NCI-H526 treated with DMSO at 0.1 percent for 48 hours (cell line): ENCODE measurements at places on chromosomes 12 and 14.

DNA sequence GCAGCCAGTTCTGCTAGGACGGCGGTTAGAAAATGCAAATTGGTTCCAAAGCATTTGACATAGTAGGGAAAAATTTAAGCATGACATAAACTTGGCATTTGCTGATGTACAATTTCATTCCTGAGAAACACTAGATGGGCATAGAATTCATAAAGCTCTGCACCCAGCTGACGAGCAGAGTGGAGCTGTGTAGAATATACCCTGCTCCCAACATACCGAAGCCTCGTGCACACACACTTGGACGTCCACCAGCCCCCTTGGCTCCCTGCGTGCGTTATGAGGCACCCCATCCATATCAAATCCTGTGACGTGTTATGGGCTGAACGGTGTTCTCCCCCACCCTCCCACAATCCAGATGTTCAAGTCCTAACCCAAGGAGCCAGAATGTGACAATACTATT, 65.4 kb downstream of the CLMN start:
- peak; percentile 76 for DNase-seq

DNA sequence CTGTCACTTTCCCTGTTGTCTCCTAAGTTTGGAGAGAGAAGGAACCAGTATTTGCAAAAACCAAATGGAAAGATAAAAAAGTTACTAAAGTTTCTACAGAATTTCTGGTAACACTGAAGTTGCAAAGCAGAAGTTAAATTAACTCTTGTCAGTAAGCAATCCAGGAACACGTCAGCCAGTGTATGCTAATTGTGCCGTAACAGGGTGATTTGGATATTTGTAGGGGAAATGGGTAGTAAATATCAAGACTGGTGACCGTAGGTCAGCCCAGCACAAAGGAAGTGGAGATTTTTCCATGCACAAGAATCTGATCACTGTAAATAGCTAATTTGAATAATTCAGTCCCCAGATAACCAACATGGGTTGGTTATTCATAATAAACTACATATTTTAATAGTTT, 2.3 kb downstream of the CDKN1B start:
- peak; percentile 68 for DNase-seq

- peak; percentile 30 for DNase-seq
These were observed 26.4 kb downstream of the TESPA1 start for GRCh38 chr12:54958048-54958658.

- DNase-seq, result no peak
These were observed 16.1 kb downstream of the BIN2 start for GRCh38 chr12:51307655-51308593.

DNA sequence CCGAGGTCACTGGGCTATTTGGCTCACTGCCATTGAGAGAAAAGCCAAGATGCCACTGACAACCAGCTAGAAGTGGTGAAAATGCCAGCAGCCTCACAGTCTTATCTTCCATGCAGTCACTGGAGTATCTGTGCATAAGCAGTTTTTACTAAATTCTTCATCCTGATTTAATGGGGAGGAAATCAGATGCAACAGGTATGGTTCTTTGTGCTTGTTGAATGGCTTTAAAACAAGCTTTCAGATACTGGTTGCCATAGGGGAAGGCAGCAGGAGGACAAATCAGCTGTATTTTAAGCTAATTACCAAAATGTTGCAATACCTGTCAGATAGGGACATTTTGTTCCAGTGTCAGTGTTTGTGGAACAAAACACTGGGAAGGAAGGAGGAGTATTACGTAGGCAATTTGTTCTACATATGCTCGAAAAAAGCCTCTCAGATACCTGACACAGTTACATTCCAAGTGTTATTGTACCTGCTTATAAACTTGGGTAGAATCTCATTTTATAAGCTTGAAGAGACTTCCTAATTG, 54.1 kb upstream of the ARHGAP5 start:
- DNase-seq, result no peak

- no peak for DNase-seq
These were observed 4.8 kb upstream of the AMN start for GRCh38 chr14:102917469-102918211.

DNA sequence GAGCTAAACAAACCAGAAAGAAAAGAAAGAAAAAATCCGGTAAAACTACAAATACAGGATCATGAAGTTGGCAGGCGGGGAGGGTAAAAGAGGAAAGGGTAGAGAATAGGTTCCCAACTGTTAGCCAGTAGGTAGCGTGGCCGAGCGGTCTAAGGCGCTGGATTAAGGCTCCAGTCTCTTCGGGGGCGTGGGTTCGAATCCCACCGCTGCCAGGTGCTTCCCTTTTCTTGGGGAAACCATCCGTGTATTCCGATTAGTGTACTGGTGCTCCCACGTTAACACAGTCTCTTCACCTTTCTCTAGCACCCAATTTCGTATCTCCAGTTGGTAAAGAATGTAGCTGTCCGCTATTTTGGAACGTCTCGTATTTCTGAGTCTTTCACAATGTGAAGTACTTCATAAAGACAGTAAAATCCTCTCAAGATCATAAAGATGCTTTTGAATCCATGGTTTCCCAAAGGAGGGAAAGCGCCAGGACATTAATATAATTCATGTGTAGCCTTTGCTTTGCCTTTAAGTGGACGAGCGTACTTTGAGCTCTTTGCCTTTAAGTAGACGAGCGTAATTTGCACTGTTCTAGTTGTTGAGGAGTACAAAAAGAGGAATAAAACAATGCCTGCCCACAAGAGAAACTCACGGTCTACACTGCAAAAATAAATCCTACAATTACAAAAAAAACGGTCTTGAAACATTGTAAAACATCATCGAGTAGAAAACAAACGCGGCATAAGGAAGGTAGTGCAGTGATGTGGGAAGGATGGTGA, 19.0 kb upstream of the RNASE12 start:
- peak; percentile 65 for DNase-seq

DNA sequence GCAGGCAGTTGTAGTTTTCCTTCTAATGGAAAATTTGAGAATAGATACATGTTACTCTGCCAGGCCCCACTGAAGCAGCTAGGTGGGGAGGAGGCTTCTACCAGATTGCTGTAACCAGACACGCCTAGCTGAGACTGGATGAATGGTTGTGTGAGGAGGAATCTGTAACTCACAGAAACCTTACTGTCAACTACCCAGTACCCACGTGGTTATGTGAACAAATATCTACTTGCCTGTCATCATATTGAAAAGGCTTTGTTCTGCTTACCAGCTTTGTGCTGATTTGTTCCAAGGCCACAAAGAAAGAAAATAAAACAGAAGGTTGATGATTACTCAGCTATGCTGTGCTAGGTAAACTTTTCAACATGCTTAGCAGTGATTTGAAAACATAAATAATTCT, 167.2 kb downstream of the CAPZA3 start:
- DNase-seq, result no peak

- DNase-seq, result no peak
These were observed 148.8 kb downstream of the ZFP36L1 start for GRCh38 chr14:68644101-68644500.
